ENCODE measurements at places on chromosomes 7 and 10.

DNA sequence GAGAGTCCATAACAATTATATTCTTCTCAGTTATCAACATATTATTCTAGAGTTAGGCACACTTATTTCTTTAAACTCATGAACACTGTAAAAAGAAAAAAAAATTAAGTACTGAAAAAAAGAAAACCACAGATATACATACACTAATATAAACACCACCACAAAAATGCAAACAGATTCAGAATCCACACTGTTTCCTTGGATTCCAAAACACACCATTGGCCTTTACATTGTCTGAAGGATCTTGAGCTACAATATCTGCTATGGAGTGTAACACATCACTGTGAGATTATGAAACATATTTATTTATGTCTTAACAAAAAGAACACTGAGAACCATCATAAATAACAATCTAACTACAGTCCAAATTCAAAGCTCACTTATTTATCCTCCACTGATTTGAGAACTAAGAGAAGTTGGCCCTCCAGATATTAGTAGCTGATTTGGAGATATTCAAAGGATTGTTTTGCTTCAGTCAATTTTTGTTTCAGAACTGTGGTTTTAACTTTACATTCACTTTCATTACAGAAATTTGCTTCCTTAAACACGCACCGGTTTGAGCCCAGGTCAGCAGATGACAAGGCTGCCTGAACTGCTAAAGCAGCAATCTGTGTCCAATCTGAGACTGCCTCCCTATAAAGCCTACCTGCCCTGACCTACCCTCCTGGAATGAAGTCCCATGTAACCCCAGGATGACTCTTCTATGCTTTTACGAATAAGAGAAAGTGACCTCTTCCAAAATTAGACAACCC, 47.0 kb upstream of the CDK1 start:
- no peak for DNase-seq

DNA sequence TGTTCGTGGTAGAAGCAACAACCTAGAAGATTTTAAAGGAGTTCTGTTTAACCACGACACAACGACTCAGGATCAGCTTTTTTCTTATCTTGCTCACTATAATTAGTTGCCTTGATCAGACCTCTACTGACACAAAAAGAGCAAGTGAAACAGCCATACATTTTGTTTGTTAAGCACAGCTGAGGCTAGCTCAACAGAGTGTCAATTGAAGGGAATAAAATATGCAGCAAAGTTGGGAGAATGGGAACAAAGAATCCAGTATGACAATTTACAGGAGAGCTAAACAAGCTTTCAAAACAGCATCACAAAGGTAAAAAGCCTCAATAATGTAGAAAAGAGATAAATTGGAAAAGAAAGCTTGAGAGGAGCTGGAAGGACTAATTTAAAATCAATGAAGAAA, 40.5 kb upstream of the HERPUD2 start:
- DNase-seq = no peak

- DNase-seq = no peak
Measured at GRCh38 chr7:73433924-73434700, 534 bp downstream of the FZD9 start.

GRCh38 chr7:767941-768731, 41.1 kb upstream of the PRKAR1B start:
- no peak for DNase-seq

GRCh38 chr7:55432939-55433784, 68.0 kb downstream of the LANCL2 start:
- DNase-seq = no peak

- no peak for DNase-seq
Measured at GRCh38 chr7:130365511-130366441, 14.5 kb upstream of the CPA1 start.
